AG10803 (cell line): ENCODE measurements at places on chromosomes 4 and X.
A peak's percentile ranks its signal among the peaks of the same experiment; 100 is the strongest.

GRCh38 chr4:155795991-155796390 lies 37.2 kb downstream of the GUCY1B1 start:
- peak; percentile 53 for DNase-seq

DNA sequence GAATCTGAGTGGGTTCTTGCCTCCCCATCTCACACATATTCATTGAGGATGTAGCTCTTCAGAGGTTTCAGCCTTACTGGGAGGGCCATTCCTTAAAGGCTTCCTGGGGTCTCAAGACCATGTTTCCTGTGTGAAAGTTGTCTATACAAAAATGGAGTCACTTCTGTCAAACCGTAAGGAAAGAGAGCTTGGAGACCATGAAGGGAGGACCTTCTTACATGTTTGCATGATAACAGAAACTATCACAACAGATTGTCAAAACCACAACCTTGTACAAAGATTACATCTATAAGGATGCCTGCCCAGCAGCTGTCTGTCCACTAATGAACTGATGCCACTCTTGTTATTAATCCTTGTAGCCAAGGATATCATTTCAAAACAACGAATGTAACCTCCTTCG lies 139.3 kb downstream of the PDE5A start:
- no peak for DNase-seq

DNA sequence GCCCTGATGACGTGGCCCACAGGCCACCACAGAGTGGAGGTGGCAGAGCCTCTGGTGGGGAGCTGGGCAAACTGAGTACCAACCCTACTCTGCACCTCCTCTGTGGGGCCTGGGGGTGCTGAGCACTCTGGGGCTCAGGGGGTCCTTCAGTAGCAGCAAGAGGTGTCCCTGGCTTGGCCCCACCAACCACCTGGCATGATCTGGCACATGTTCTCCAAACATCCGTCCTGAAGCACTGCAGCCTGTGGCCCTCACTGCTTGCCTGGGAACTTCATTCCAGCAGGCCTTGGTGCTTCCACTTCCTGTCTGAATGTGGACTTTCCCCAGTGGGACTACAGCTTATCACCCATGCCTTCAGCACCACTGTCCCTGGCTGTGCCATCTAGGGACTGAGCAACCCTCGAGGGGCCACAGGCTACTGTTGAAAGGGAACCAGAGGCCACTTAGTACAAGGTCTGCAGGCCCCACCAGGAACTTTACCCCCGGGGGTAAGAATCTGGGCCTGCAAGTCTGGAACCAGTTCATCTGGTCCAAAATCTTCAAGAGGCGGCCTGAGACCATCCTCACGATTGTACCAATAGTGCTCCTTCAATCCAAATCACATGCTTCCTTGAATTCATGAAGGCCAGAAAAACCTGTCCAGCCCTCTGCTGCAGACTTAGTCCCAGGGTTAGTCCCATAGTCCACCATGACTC lies 13.2 kb downstream of the TNIP2 start:
- DNase-seq: no peak

DNA sequence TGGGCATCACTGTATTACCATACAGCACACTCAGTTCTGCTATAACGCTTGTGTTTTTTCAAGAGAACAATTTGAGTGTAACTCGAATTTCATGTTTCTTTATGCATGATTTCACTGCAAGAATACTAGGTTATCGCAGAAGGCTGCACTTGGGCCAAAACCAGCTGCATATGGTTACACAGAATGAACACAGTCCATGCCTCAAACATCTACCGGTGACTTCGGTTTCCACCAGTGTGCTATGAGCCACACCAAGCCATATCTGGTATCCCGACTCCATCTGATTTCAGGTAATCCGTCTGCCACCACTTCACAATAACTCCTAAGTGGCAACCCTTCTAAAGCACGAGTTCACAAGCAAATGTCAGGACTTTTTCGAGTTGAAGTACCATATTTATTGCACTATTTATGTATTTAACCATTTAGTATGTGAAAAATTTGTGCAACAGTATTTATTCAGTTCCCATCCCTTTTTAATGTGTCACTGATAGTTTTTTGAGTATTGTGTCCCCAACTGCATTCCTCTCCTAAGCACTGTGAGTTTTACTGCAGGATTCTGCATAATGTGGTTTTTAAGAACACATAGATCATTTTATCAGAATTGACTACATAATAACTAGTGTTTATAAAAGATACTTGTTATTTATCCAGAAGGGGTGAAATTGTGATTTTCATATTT lies 111.8 kb downstream of the APBB2 start:
- DNase-seq: no peak

GRCh38 chrX:86714441-86714840 lies 566.2 kb downstream of the DACH2 start:
- DNase-seq: no peak

DNA sequence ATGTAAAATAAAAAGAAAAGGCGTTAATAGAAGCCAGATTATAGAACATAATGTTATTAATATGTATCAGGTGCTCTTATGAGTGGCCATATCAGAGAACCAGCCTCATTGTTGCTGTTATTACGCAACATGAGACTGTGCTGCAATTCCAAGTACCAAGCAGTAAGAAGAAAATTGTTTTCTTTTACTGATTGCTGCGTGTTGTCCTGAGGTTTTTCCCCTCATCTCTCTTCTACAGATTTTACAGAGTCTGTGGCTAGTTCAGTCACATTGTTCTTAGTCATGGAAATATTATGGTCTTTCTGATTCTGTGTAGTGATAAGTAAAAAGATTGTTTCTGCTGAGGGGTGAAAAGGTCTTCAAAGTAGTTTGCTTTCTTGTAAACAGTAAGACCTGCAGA lies 55.9 kb downstream of the NPNT start:
- peak; percentile 77 for DNase-seq

GRCh38 chrX:143536176-143536575 lies 18.9 kb upstream of the SPANXN3 start:
- DNase-seq: no peak

DNA sequence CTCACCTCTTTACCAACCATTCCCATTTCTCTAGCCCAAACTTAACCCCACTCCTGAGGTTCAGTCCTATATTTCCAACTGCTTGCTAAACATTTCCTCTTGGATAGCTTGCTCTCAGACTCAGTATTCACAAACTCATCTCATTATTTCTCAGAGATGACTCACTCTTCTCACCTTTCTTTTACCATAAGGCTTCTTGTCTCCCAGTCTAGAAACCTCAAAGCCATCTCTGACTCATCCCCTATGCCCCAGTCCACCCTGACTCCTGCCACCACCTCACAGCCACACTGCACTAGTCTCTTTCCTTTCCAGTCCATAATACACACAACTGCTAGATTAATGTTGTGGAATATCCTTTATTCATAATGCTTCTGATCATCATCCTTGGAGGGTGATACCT lies 4.8 kb downstream of the FRMPD3 start:
- no peak for DNase-seq

DNA sequence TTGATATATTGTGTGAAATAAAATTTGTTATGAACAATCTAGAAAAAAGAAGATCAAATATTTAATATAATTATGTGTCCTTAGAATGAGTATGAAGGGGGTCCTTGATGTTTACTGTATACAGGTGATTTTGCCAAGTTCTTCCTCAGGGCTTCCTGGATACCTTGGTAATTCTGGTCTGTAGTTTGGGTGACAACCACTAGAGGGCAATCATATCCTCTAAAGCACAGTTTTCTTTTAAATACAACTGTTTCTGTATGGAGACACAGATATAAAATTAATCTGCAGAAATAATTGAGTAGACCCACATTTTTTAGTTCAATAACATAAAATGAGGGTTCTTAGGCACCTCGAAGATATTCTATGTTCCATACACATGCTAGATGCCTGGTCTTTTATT lies 157.7 kb downstream of the SPANXN1 start:
- peak; percentile 12 for DNase-seq

- no peak for DNase-seq
Observed at GRCh38 chr4:92231511-92231910, 72.3 kb upstream of the GRID2 start.

DNA sequence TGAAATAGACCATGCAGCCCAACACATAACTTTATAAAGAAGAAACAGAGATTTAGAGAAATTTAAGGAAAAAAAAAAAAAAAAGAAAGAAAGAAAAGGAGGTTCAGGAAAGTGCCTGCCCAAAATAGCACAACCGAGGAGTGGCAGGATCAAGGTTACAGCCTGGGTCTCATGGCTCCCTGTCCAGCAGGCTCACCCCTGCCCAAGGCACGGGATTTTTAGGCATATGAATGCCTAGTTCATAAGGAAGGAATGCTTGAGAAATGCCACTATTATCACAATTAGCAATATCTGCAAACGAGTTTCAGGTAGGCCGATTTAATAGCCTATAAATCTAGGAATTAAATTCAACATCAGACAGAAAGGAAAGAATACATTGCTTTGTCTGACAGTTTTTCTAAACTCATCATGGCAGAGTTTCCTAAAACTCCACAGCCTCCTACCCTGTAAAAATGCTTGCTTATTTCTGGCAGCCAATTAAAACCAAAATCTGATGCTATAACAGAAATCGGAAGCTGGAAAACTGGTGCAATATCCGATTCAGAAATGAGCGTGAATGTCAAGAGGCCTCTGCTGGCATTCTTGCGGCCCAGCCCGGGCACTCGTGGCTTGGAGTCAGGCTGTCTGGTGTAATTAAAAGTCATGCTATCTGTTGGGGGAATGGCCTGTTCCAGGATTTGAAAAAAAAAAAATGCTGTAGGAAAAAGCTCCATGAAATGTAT lies 63.5 kb downstream of the GEMIN8 start:
- DNase-seq: no peak

- no peak for DNase-seq
Observed at GRCh38 chrX:2311501-2311900, 189.3 kb downstream of the DHRSX start.

GRCh38 chr4:186534056-186534455 lies 21.3 kb downstream of the MTNR1A start:
- no peak for DNase-seq

DNA sequence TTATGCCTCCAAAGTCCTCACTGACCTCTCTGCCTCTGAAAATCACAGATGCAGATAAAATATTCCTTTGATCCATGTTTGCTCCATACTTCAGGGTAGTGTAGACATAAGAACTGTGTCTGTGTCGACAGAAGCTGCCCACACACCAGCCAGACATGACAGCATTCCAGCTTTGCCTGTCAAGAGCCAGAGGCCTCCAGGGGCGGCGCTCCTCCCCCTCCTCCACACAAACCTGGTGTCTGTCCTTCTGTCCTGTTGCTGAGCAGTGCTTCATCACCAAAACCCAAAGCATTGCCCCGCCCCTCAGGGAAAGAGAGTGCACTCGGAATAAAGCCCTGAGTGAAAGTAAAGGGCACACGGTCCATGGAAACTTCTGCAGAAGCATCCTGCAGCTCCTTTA lies 379.4 kb downstream of the FBXW7 start:
- peak; percentile 15 for DNase-seq

- no peak for DNase-seq
Observed at GRCh38 chr4:76886848-76887441, 11.0 kb downstream of the SOWAHB start.

DNA sequence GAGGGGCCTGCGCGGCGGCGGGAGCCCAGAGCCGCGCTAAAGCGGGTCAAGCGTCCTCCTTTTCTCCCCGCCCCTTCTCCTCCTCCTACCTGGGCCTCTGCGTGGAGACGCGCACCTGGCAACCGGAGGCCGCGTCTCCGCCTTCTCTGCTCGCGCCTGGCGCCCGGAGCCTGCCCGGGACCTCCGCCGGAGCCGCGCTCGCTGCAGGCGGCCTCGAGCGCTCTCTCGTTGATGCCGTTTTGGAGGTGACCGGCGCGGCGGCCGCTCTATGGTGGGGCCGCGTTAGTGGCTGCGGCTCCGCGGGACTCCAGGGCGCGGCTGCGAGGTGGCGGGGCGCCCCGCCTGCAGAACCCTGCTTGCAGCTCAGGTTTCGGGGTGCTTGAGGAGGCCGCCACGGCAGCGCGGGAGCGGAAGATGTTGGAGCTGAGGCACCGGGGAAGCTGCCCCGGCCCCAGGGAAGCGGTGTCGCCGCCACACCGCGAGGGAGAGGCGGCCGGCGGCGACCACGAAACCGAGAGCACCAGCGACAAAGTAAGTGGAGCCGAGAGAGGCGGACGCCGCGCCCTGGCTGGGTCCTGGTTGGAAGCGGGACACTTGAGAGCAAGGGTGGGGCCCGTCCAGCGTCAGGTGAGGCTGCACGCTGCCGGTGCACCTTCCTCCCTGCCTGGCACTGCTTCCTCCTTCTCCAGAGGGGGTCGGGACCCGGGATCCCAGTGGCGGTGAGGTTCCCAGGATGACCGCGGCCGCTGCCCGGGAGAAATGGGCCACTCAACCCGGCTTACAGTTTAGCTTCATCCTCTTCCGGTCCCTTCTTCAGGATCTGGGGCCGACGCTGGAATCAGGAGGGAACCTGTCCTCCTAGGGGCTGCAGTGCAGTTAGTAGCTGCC lies at the start of gene CDS1:
TSS of gene CDS1 (plus strand) at position 140 of the 888 bp plus-strand sequence. CDS start at position 415, 275 bp downstream.
- DNase-seq: no peak

GRCh38 chrX:77453190-77453589 lies 6.0 kb downstream of the FGF16 start:
- DNase-seq: no peak

- peak; percentile 6 for DNase-seq
Observed at GRCh38 chr4:169723207-169723965, 34.4 kb downstream of the HPF1 start.

GRCh38 chr4:139011225-139011950 lies 4.2 kb upstream of the NOCT start:
- no peak for DNase-seq

- DNase-seq: no peak
Observed at GRCh38 chrX:38045538-38046096, 39.3 kb downstream of the SYTL5 start.

DNA sequence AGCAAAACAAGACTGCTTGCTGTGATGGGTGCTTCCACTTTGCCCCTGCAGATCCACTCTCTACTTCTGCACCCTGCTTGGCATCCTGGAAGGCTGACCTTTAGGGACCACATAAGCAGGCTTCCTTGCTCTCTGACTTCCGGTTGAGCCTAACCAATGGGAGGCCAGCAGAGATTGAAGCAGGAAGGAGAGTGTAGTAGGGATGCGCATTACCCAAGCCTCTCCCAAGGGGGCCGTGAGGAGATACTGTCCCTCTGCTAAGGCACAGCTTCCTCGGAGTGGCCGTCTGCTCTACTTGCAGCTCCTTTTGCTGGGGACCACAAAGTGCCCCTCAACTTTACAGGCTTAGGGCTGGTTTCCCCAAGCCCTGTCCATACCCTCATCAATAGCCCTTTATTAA lies 624.3 kb upstream of the TENM3 start:
- DNase-seq: no peak

- peak; percentile 16 for DNase-seq
Observed at GRCh38 chrX:41889317-41890025, 33.9 kb downstream of the CASK start.
